ENCODE measurements at places on chromosomes 4 and X. TPM values are rescaled to one million over a fixed set of nuclear protein-coding genes. Genes with fewer than 3 reads are reported as not detected.

GRCh38 chr4:110059556-110060191 lies 138.7 kb downstream of the ELOVL6 start:
- no peak overlapping the region for H3K4me3 ChIP-seq
- no peak for DNase-seq
- no peaks in the 10 kb centered on the region for H3K36me3 ChIP-seq
- H3K27ac ChIP-seq, result peak overlapping the region; percentile 40
- H3K27me3 ChIP-seq, result no peaks in the 10 kb centered on the region
- H3K4me1 ChIP-seq, result peaks cover 11% of the 10 kb centered on the region

The ETFDH gene
- 78.0 TPM for total RNA-seq

The IL15 gene
- total RNA-seq, result 1.7 TPM

The DIPK2B gene
- 10.3 TPM for total RNA-seq

The TLR10 gene
- not detected for total RNA-seq

DNA sequence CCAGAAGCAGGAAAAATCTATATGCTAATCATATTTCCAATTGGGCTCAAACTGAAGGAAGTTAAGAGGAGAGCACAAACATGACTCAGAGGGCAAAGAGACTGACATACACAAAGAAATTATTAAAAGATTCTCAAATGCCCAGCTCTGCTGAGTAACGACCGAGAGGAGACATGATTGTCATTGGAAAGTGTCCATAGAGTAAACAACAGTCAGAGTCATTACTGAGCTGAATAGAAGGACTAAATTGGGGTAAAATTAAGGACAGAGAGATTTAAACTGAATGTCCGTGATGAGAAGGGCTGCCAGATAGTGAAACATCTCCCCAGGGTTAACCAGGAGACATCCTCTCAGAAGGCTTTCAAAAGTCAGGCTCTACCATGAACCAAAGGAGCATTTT lies 111.2 kb upstream of the GALNT7 start:
- H3K36me3 ChIP-seq, result no peaks in the 10 kb centered on the region
- no peak overlapping the region for H3K27ac ChIP-seq
- H3K4me1 ChIP-seq, result peaks cover 30% of the 10 kb centered on the region
- no peaks in the 10 kb centered on the region for H3K27me3 ChIP-seq
- no peak for DNase-seq

DNA sequence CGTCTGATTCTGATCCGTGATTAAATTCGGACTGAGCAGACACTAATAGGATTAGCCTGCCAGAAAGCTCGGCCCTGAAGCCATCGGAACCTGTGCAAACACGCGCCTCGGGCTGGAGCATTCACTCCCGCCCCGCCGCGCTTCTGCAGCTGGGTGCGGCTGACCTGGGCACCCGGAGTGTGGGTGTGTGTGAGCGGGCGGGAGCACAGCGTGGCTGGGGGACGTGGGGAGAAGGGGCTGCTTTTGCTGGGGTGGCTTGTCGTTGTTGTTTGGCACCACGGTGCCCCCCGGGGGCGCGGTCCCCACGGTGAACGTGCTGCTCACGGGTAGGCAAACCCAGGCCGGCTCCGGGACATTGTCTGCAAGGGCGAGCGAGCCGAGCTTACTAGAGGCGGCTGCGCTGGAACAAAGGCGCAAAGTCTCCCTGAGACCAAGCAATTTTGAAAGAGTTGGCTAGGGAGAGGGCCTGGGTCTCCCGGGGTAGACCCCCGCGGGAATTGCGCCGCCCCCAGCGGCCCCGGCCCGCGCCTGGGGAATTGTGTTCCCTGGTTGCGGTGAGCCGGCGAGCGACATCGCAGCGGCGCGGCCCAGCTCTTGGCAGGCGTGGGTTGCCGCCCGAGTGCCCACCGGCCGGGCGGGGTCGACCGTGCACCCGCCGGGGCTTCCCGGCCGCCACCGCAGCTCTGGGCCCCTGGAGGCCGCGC lies 1.4 kb downstream of the MAMLD1 start:
- H3K4me3 ChIP-seq, result peak overlapping the region; percentile 57
- no peaks in the 10 kb centered on the region for H3K36me3 ChIP-seq
- H3K4me1 ChIP-seq, result peaks cover 28% of the 10 kb centered on the region
- peak; percentile 52 for DNase-seq
- no peaks in the 10 kb centered on the region for H3K27me3 ChIP-seq

The DMRTC1 gene
- not detected for total RNA-seq

DNA sequence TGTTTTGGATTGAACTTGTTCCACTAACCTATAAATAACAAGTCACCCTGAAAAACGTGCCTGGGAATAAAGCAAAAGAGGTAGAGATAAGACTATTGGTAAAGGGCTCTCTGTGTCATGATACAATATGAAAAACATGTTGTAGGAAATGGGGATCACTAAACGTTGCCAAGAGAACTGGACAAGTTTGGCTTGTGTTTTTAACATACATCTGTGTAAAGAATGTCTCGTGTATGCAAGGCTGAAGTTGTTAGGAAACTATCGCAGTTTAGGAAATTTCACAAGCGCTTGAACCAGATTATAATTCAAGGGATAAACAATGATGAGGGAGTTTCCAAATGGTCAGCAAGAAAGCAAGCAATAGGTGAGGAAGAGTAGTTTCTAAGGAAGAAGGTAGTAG lies 655.8 kb downstream of the PCDH7 start:
- peak; percentile 21 for DNase-seq
- no peaks in the 10 kb centered on the region for H3K4me1 ChIP-seq
- no peak overlapping the region for H3K27ac ChIP-seq
- H3K27me3 ChIP-seq, result no peaks in the 10 kb centered on the region
- H3K36me3 ChIP-seq, result no peaks in the 10 kb centered on the region

GRCh38 chrX:17299206-17299605 lies 75.8 kb upstream of the NHS start:
- no peak overlapping the region for H3K4me3 ChIP-seq
- DNase-seq, result no peak
- H3K27me3 ChIP-seq, result no peaks in the 10 kb centered on the region
- H3K36me3 ChIP-seq, result no peaks in the 10 kb centered on the region
- H3K27ac ChIP-seq, result no peak overlapping the region

DNA sequence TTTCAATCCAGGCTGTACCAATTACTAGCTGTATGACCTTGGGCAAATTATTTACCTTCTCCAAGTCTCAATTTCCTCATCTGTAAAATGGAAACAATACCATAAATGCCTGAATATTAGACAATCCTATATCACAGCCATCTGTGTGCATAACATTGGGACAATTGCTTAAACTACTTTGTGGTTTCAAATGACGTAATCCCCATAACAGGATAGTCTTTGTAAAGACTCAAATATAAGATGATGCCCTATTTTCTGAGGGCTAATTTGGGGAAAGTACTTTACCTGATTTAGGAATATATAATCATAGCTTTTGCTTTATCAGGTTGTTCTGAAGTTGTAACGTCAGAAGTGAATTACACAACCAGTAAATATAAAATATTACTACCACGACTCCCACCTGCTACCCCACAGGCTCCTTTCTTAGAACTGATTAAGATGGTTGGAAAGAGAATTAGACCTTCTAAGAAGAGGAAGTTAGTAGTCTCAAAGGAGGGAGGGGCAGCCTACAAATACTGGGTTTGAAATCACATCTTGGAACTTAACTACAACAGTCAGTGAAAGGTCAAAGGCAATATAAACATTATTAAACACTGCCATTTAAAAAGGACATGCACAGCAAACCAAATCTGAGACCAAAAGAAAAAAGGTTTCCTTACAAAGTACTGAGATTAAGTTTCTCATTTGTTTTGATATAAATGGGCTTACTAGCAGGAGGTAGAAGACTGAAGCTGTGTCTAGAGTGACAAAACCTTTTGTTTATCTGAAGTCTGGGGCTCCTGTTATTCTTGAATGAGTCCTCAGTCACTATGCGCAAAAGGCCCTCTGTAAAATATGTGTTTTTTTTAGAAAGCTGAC lies 215.0 kb downstream of the SCFD2 start:
- H3K36me3 ChIP-seq, result no peaks in the 10 kb centered on the region
- no peak overlapping the region for H3K4me3 ChIP-seq
- H3K27ac ChIP-seq, result no peak overlapping the region
- H3K27me3 ChIP-seq, result no peaks in the 10 kb centered on the region
- DNase-seq, result no peak
- no peaks in the 10 kb centered on the region for H3K4me1 ChIP-seq

GRCh38 chrX:115895678-115896329 lies 274.7 kb upstream of the AGTR2 start:
- H3K4me3 ChIP-seq, result no peak overlapping the region
- no peaks in the 10 kb centered on the region for H3K36me3 ChIP-seq

DNA sequence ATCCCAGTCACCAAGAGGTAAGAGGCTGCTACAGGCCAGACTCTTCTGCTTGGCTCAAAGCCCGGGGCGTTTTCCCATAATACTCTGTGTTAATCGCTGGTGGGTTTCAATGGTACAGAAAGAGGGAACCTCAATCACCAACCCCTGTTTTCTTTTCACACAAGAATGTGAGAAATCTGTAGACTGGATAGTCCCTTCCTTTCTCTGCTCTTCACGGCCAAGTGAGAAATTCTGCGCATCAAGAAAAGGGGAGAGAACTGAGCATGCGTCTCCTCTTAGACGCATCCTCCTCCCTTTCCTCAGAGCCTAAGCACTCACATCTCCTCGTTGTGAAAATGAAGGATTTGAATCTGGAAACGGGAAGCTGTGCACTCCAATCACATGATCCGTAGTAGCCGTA lies 64.7 kb downstream of the CLNK start:
- H3K27me3 ChIP-seq, result no peaks in the 10 kb centered on the region
- DNase-seq, result no peak
- H3K27ac ChIP-seq, result no peak overlapping the region
- H3K4me3 ChIP-seq, result no peak overlapping the region
- no peaks in the 10 kb centered on the region for H3K4me1 ChIP-seq

The RHOH gene
- total RNA-seq, result 4.8 TPM

The PAGE4 gene
- total RNA-seq, result not detected

- H3K36me3 ChIP-seq, result no peaks in the 10 kb centered on the region
- H3K4me1 ChIP-seq, result no peaks in the 10 kb centered on the region
- H3K27ac ChIP-seq, result no peak overlapping the region
- no peak overlapping the region for H3K4me3 ChIP-seq
- no peak for DNase-seq
These were observed 176.1 kb downstream of the CORIN start for GRCh38 chr4:47661741-47662140.

The KIF4A gene
- total RNA-seq, result 12.5 TPM

DNA sequence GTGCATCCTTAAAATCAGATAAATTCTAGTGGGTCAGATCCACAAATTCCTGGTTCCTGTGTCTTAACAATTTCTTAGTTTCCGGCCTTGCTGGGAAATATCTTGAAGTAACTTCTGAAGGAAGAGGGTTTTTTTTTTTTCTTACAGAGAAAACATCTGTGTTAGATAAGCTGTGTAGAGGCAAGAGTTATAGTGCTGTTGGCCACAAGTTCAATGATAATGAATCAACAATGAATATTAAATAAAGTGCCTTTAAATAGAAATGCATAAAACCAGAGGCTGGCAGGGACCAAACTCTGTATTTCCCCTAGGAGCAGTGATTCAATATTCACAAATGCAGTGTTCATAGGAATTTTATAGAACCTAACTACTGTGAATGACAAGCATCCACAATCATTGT lies 711.9 kb upstream of the ATOH1 start:
- no peak overlapping the region for H3K4me3 ChIP-seq
- no peaks in the 10 kb centered on the region for H3K4me1 ChIP-seq
- H3K36me3 ChIP-seq, result no peaks in the 10 kb centered on the region
- no peak for DNase-seq

GRCh38 chr4:116058129-116058528 lies 944.7 kb upstream of the NDST4 start:
- no peak overlapping the region for H3K4me3 ChIP-seq
- no peaks in the 10 kb centered on the region for H3K27me3 ChIP-seq
- H3K4me1 ChIP-seq, result no peaks in the 10 kb centered on the region

DNA sequence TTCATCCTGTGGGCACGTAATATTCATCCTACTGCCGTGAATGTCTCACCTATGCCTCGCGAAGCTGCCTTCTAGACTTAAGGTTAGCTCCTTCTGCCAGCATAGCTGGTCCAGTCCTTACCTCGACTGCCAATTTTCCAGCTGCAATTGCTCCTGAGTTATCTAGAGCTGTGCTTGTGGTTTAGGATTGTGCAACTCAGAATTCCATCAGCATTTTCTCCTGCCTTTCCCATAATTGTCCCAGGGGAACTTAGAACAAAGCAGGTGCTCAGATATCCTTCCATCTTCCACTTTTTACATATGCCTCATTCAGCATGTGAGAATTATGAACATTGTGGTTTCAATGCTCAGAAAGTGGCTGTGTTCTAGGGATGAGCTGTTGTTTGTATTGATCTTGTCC lies 131.4 kb upstream of the ADGRL3 start:
- no peaks in the 10 kb centered on the region for H3K27me3 ChIP-seq
- H3K36me3 ChIP-seq, result no peaks in the 10 kb centered on the region
- no peaks in the 10 kb centered on the region for H3K4me1 ChIP-seq
- no peak overlapping the region for H3K27ac ChIP-seq

GRCh38 chr4:114494246-114494803 lies 104.3 kb upstream of the UGT8 start:
- no peaks in the 10 kb centered on the region for H3K4me1 ChIP-seq
- H3K4me3 ChIP-seq, result no peak overlapping the region

DNA sequence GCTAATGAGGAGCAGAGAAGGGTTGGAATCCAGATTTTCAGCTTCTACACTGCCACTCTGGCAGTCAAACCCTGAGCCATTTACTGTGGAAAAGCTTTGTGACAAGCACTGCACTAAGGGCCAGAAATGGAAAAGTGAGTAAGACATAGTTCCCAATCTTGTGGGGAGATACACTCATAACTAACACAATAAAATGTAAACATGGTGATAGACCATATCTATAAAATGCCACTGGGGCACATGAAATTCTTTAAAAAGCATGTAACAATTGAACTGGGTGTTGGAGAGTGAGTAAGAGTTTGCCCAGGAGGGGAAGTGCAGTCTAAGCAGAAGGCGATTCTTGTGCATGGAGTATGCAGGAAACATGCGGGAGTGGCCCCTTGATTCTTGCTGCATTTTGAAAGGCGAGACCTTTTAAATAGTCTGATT lies 32.0 kb upstream of the ANXA5 start:
- no peak overlapping the region for H3K27ac ChIP-seq
- no peak overlapping the region for H3K4me3 ChIP-seq
- no peaks in the 10 kb centered on the region for H3K4me1 ChIP-seq
- no peak for DNase-seq
- no peaks in the 10 kb centered on the region for H3K36me3 ChIP-seq

GRCh38 chrX:118577041-118577440 lies 81.4 kb downstream of the DOCK11 start:
- peak; percentile 67 for DNase-seq
- no peaks in the 10 kb centered on the region for H3K36me3 ChIP-seq
- no peak overlapping the region for H3K4me3 ChIP-seq
- H3K4me1 ChIP-seq, result no peaks in the 10 kb centered on the region

The MTCP1 gene
- 2.8 TPM for total RNA-seq

The IQCM gene
- not detected for total RNA-seq

The TLR3 gene
- 6.4 TPM for total RNA-seq

- H3K27ac ChIP-seq, result no peak overlapping the region
- no peaks in the 10 kb centered on the region for H3K36me3 ChIP-seq
- no peak overlapping the region for H3K4me3 ChIP-seq
- no peaks in the 10 kb centered on the region for H3K4me1 ChIP-seq
- H3K27me3 ChIP-seq, result no peaks in the 10 kb centered on the region
These were observed 120.4 kb upstream of the SMIM10 start for GRCh38 chrX:134870419-134870818.

All from stomach (tissue), 19 donors.